K562 (cell line): ENCODE measurements at places on chromosomes 6 and 20.

DNA sequence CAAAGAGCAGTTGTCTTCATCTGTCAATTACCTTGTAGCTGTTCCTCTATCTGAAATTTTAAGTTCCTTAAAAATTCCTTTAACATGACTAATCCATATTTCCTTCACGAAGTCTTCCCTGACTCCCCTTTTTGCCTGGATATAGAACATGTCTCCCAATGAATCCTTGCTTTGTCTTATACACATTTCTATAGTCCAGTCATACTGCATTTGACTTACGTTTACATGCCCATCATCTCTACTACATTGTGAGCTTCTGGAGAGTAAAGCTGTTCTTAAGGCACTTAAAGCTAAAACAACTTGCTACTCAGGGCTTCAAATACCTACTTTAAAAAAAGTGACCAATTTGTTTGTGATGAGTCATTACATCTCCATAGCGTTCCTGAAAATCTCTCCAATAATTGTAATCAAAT lies 4.9 kb downstream of the REV3L start:
- DNase-seq = no peak

GRCh38 chr6:169529931-169530751 lies 171.7 kb downstream of the WDR27 start:
- DNase-seq = no peak

DNA sequence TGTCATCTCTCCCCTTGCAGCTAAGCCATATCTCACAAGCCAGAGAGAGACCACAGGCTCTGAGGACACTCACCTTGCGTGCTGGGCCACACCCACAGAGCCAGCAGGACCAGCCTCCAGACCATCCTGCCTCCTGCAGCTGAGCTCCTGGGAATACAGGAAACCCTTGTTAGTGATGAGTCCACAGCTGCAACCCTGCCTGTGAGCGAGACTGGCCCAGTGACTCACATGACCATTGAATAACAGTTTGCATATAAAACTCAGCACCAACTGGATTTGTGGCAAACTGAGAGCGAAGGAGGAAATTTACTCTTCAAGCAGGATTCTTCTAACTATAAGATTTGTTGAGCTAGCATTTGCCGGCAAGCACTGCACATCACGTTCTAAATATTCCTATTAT lies 3.0 kb downstream of the THBS2 start:
- DNase-seq = no peak

DNA sequence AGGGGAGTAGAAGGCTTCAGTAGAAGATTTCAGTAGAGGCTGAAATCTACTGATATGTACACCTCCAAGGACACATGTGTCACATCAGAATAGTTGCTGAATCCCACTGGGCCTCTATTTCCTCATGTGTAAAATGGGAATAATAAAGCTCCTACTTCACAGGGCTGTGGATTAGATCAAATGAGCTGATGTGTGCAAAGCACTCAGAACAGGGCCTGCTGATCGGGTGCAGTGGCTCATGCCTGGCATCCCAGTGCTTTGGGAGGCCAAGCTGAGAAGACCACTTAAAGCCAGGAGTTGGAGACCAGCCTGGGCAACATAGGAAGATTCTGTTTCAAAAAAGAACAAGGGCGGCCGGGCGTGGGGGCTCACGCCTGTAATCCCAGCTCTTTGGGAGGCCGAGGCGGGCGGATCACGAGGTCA lies 8.1 kb upstream of the AP5S1 start:
- DNase-seq = no peak

- no peak for DNase-seq
Measured at GRCh38 chr6:169997930-169998218, 246.5 kb downstream of the ERMARD start.

- DNase-seq = no peak
Measured at GRCh38 chr6:163620101-163620500, 205.6 kb downstream of the QKI start.

GRCh38 chr6:121389419-121389818 lies 46.0 kb upstream of the GJA1 start:
- DNase-seq = no peak
